ENCODE measurements at places on chromosomes 6 and 20.

DNA sequence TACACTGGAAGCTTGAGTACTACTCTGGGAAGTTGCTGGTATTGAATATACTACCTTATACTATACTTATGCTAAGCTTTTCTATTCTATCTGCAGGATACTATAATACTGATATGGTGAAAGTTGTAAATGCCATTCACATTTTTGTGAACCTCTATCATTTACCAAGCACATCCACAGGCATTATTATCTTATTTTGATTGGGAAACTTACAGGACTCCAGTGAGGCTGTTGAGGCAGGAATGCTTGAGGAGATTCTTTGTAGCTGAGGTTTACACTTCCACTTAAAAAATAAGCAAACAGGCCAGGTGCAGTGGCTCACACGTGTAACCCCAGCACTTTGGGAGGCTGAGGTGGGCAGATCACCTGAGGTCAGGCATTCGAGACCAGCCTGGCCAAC is 442.9 kb downstream of the QKI start:
- DNase-seq: no peak

DNA sequence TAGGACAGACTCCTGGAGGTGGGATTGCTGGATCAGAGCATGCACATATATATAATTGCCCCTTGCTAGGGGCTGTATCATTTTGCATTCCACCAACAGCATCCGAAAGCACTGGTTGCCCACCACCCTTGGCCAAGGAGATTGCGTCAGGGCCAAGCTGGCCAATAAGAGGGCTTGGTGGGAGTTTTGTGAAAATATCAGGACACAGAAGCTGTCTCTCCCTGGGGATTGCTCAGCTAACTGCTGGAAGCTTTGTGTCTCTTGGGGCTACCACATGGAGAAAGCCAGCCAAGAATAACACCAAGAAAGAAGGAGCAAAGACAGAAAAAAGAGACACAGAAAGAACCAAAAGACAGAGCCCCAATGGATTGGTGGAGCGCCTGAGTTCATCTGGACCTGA is 90.6 kb upstream of the RALGAPA2 start:
- no peak for DNase-seq

GRCh38 chr6:157873735-157874344 is 50.8 kb downstream of the SNX9 start:
- DNase-seq: peak; percentile 82

- no peak for DNase-seq
Observed at GRCh38 chr20:62702895-62703852, 5.5 kb upstream of the NTSR1 start.

- peak; percentile 11 for DNase-seq
Observed at GRCh38 chr20:63736893-63737694, 630 bp downstream of the LIME1 start.

DNA sequence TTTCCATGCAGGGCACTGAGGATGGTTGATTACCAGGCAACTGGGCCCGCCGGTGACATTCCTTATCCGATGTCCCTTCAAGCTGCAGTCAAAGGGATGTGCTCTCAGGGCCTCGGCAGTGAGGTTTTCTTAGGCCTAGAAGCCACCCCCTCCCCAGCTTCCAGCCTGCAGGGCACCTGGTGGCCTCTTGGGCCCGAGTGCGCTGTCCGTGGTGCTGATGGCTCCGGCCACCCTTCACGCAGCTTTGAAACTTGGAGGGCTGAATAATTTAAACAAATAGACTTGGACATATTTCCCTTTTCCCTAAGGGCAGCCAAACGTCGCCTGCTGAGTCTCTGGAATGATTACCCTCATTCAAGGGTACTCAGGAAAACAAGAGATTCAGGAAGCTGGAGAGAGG is 8.9 kb upstream of the MLN start:
- peak; percentile 86 for DNase-seq

GRCh38 chr6:32436995-32437836 is 2.5 kb upstream of the HLA-DRA start:
- no peak for DNase-seq

- no peak for DNase-seq
Observed at GRCh38 chr20:36339646-36340592, 33.8 kb downstream of the DLGAP4 start.

DNA sequence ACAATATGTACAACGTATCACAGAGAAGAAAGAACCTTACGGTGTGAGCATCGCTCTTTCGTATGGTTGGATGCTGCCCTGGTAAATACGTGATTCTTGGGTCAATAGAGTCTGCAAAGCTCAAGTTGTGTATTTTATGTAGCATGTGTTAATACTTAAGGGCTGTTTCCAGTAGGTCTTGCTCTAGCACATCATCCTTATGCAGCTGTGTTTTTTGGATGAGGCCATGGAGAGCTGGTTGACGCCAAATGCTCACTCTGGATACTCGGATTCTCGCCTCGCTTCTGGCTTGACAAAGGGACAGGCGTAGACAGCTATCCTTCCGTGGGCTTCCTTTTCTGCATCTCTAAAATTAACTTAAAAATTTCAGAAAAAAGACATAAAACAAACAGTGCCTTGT is 38.9 kb downstream of the SNRNP48 start:
- DNase-seq: no peak

- DNase-seq: no peak
Observed at GRCh38 chr6:99369533-99369932, 20.1 kb upstream of the FAXC start.

DNA sequence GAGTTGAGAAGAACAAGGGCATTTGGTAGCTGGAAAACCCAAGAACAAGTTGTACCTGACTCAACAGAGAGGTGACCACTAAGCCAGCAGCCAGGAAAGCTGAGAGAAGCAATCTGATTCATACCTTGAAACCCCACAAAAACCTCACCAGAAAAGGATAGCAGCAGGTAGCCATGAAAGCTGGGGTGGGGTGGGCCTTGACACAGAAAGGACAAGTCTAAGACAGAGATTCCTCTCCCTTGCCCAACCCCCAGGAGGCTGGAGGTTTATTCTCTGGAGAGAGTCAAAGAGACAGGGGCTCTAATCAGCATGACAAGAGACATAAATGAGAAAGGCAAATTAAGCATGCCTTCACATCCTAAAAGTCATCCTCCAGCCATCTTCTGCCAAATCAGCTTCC is 151.7 kb upstream of the DST start:
- no peak for DNase-seq

DNA sequence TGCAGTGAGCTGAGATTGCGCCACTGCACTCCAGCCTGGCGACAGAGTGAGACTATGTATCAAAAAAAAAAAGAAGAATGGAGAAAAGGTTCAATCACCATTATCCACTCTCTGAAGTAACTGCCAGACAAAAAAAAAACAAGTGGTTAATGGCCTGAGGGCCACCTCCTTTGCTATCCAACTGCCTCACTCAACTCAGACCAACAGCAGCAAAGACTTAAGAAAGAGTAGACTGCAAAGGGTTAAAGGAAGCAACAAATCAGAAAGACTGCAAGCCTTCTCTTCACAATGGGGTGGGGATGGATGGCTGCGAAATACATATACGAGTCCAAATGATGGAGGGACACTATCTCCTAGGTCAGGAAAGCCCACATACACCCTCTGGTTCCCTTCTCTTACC is 3.2 kb downstream of the NFS1 start:
- DNase-seq: no peak

DNA sequence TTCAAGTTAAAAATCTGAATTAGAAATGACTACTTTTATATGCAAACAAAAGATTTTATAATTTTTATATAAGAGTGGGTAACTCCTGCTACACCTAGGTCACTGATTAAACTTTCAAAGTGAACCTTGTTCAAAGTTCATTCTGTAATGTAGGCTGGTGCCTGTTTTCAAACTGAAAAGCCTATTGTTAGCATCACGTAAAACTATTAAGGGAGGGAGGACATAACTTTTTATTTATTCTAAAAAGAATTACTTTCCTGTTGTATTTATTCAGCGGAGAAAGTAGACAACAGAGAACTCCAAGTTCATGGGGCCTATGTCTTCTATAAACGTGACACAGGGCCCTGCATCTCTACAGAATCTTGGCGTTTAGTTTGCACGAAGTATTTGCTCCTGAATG is 27.4 kb downstream of the FERMT1 start:
- DNase-seq: no peak

DNA sequence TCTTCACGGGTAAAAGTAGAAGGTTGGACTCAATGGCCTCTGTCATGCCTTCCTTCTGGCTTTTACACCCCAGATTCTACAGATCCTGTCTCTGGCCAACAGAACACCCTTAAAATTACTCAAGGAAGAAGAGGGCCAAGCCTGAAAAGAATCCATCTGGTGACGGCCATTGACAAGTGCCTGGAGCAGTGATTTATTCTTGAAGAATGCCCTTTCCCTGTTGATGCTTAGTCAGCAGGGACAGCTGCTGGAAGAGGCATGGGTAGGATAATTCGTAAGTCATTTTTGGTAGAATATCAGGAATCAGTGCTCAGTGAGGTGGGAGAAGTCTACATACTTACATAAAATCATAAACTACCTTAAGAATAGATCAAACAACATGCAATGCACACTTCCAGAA is 397.9 kb downstream of the SAMD5 start:
- DNase-seq: no peak

GRCh38 chr20:621125-621756 is 11.1 kb upstream of the TCF15 start:
- DNase-seq: no peak

GRCh38 chr6:143840595-143841265 is 2.4 kb upstream of the LTV1 start:
- DNase-seq: no peak

- DNase-seq: no peak
Observed at GRCh38 chr6:162964488-162965140, 236.8 kb downstream of the PACRG start.

- no peak for DNase-seq
Observed at GRCh38 chr20:39886650-39887190, 802.3 kb downstream of the MAFB start.

- no peak for DNase-seq
Observed at GRCh38 chr6:130934848-130935585, 107.8 kb downstream of the SMLR1 start.

DNA sequence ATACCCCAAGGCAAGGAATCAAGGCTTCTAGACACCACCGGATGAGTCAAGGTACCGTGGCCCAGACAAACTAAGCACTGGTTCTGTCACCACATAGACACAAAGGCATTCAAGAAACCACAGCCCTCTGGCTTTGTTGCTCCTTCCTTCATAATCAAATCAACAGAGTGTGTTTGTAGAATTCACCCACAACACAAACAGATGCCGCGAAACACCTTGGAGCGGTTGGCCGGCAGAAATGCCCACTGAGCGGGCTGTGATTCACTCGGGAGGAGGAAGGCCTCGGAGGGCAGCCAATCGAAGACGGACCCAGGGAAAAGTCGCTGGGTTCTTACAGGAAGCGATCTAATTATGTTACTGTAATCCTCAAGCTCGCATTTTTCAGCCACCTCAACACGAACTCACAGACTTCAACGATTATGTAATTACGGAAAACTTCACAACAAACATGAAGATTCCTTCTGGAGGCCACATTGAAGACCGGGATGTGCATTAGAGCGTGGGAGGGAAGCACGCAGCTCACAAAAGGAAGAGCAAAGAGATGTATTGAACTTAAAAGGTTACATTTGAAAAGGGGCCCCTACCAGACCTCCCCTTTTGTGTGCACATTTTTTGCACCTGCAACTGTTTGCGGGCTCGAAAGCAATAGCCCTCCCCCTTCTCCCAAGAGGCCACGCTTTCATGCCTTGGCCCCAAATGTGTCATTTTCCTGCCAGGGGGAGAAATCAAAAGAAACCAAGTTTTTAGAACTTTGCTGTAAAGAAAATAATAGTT is 184.7 kb upstream of the PREP start:
- no peak for DNase-seq

DNA sequence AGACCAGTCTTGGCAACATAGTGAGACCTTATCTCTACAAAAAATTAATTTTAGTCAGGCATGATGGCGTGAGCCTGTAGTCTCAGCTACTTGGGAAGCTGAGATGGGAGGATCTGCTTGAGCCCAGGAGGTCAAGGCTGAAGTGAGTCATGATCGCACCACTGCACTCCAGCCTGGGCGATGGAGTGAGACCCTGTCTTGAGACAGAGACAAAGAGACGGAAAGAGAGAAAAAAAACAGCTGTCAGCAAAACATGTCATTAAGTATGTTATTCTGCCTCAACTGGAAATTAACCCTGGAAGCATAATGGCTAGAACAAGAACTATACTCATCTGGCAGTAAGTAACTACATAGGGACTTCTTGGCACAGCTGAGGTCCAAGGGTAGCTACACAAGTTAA is 7.2 kb downstream of the MMS22L start:
- DNase-seq: no peak

DNA sequence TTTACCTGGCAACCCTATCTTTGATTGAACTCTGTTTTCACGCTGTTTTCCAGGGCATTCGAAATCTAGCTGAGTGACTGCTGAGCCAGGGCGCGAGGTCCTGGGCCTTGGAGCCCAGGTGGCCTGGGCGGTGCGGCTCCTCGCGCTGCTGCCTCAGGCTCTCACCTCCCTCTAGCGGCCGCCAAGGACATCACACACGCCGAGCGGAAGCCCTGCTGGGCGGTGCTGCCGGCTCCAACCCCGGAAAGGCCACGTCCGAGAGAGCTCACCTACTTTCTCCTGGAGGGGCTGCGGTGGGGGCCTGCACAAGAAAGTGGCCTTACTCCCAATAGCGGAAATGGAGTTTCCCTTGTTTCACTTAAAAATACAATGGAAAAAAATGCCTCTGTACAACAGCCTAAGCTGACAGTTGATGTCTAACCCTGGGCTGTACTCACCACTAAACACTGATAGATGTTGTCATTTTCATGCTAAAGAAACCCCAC is 77.7 kb downstream of the ELOVL4 start:
- DNase-seq: peak; percentile 85

GRCh38 chr20:59033616-59034165 is 1.6 kb upstream of the ATP5F1E start:
- no peak for DNase-seq

Measured in endothelial cell (in vitro differentiated cells).